ENCODE measurements at places on chromosomes 13 and 19.

DNA sequence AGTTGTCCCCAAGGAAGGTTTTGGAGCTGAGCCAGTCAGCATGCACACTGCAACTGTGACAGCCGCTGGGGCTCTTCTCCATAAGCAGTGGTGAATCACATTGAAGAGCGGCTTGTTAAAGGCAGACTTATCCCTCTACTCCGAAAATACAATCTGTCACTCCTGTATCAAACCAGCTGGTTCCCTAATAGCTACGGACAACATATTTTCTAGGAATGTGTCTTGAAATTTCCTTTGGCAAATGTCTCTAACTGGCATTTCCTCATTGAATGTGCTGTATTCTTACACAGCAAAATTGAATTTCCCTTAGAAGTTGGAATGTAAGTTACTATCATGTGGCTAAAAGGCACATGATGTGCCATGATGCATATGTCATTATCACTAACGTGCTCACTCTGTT lies 104.0 kb upstream of the GPR12 start:
- no peak for DNase-seq
- H3K27ac ChIP-seq: no peak overlapping the region
- no peak overlapping the region for H3K4me3 ChIP-seq
- no peaks in the 10 kb centered on the region for H3K4me1 ChIP-seq

DNA sequence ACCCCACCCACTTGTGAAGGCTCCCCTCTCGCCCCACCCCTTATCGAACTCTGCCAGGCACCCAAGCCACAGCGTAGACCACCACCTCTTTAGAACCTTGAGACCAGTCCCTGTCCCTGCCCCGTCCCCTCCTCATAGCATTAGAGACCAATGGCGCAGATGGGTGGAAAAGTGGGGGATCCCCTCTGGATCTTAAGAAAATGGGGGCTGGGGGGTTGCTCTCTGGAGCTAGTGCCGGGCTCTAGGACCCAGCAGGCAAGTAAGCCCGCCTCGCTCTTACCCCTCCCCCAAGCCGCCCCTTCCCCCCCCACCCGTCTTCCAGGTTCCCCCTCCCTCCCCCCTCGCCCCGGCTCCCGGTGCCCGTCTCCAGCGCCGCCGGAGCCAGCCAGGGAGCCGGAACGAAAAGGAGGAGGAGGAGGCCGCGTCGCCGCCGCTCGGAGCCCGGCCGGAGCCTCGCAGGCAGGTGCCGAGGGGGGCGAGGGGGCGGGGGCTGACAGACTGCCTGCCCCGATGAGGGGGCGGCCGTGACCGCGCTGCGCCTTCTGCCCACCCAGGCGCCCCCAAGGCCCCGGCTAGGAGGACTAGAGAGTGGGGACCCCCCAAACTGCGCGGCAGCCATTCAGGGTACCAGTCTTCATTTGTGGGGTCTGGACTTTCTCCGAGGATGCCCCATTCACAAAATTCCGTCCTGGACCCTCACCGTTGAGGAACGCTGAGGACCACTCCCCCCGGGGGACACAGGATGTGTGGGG lies at the start of gene SPRED3:
SPRED3 (plus strand) TSS at position 349 of the 752 bp plus-strand sequence. CDS start 1,606 bp downstream, outside the sequence.
- DNase-seq: no peak
- H3K27ac ChIP-seq: peak within 1 kb of the TSS; percentile 44
- peak within 1 kb of the TSS; percentile 70 for H3K4me3 ChIP-seq

DNA sequence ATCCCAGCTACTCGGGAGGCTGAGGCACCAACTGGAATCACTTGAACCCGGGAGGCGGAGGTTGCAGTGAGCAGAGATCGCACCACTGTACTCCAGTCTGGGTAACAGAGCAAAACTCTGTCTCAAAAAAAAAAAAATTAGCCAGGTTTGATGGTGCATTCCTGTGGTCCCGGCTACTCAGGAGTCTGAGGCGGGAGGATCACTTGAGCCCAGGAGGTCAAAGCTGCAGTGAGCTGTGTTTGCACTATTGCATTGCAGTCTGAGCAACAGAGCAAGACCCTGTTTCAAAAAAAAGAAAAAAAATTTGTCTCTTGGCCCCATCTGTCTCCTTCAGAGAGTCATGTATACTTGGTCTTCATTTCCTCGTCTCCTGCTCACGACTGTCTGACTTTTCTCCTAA lies 1.6 kb downstream of the CCDC97 start:
- H3K36me3 ChIP-seq: peaks cover 43% of the 10 kb centered on the region
- DNase-seq: no peak
- no peaks in the 10 kb centered on the region for H3K27me3 ChIP-seq
- peak overlapping the region; percentile 48 for H3K27ac ChIP-seq
- peaks cover 59% of the 10 kb centered on the region for H3K4me1 ChIP-seq

DNA sequence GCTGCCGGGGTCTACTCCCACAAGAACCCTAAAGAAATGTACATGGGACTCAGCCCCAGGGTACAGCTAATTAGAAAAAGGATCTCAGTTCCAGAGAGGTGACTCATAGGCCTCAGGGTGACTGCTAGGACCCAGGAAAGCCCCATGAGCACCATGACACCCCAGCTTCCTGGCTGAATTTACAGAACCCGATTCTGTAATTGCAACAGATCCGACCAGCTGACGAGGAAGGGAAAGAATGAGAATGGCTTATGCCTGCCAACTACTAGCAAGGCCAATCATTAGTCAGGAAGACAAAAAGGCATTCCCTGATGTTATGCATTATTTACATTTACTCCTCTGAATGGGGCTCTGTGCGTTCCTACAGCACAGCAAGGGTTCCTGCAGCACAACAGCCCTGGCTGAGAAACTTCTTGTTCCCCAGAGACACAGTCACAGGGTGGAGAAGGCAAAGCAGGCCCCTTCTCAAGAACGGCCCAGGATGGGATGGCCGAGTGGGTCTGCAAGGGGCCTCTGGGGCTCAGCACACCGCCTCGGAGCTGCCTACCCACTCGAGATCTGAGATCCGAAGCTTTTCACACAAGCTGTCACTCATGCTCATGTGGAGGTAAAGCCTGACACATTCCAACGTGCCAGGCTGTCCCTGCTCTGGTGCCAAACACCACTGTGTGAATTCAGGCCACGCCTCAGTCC lies 27.2 kb downstream of the PBX4 start:
- peak overlapping the region; percentile 16 for H3K4me3 ChIP-seq
- H3K36me3 ChIP-seq: peaks cover 51% of the 10 kb centered on the region
- no peaks in the 10 kb centered on the region for H3K27me3 ChIP-seq
- H3K4me1 ChIP-seq: peaks cover 70% of the 10 kb centered on the region
- H3K27ac ChIP-seq: peak overlapping the region; percentile 92

DNA sequence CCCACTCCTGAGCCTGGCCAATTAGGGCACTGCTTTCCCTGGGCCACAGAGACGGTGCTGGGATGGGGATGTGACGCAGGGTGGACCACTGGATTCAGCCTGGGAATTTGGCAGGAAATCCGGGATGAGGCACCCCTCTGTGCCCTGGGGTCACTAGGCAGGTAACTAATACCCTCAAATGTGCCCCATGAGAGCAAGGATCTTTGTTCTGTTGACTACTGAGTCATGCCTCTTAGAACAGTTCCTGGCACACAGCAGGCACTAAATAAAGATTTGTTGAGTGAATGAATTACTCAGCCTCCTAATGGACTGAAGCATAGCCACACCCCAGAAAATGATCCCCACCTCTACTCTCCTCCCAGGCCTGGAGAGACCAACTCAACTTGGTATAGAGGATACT lies 15.9 kb downstream of the OPA3 start:
- DNase-seq: no peak
- H3K27ac ChIP-seq: no peak overlapping the region
- no peak overlapping the region for H3K4me3 ChIP-seq
- no peaks in the 10 kb centered on the region for H3K36me3 ChIP-seq
- peaks cover 3% of the 10 kb centered on the region for H3K4me1 ChIP-seq
- H3K27me3 ChIP-seq: no peaks in the 10 kb centered on the region

DNA sequence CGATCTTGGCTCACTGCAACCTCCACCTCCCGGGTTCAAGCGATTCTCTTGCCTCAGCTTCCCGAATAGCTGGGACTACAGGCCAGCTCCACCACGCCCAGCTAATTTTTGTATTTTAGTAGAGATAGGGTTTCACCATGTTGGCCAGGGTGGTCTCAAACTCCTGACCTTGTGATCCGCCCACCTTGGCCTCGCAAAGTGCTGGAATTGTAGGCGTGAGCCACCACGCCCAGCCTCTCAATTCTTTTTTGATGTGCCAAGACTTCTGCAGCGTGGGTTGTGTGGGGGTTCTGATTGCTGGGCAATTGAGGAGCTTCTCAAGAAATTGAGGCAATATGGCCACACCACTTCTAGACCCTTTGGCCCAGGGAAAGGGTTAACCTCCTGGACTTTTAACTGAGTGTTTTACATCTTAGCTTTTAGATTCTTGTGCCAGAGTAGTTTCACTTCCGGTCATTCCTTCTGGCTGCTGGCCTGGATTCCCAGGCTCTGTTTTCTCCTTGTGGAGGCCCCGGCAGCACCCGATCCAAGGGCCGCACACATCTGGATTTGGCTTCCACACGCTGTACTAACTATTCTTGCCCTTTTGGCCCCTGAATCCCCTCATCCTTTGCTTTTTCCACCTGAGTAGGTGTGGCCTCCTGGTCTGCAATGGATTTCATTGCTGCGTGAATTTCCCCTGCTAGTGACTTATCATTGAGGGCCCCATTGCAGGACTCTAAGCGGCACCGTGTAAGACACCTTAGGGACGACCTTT lies 14.7 kb downstream of the SMARCA4 start:
- peaks cover 24% of the 10 kb centered on the region for H3K4me1 ChIP-seq
- H3K27me3 ChIP-seq: no peaks in the 10 kb centered on the region
- H3K4me3 ChIP-seq: no peak overlapping the region
- no peak overlapping the region for H3K27ac ChIP-seq

GRCh38 chr13:95099541-95099940 lies 201.7 kb downstream of the ABCC4 start:
- H3K36me3 ChIP-seq: peaks cover 23% of the 10 kb centered on the region
- H3K27me3 ChIP-seq: no peaks in the 10 kb centered on the region
- H3K4me3 ChIP-seq: no peak overlapping the region
- DNase-seq: no peak
- peaks cover 8% of the 10 kb centered on the region for H3K4me1 ChIP-seq

GRCh38 chr19:16536130-16536529 lies 6.1 kb downstream of the CHERP start:
- no peak overlapping the region for H3K4me3 ChIP-seq
- peaks cover 53% of the 10 kb centered on the region for H3K36me3 ChIP-seq
- no peak overlapping the region for H3K27ac ChIP-seq
- peaks cover 24% of the 10 kb centered on the region for H3K4me1 ChIP-seq
- no peak for DNase-seq

- peaks cover 42% of the 10 kb centered on the region for H3K4me1 ChIP-seq
- no peak overlapping the region for H3K27ac ChIP-seq
- H3K27me3 ChIP-seq: peaks cover 11% of the 10 kb centered on the region
- H3K36me3 ChIP-seq: peaks cover 4% of the 10 kb centered on the region
- H3K4me3 ChIP-seq: peak overlapping the region; percentile 12
Observed at GRCh38 chr19:32672841-32673240, 2.1 kb downstream of the ANKRD27 start.

GRCh38 chr13:36251526-36251925 lies 37.2 kb upstream of the SOHLH2 start:
- H3K27me3 ChIP-seq: no peaks in the 10 kb centered on the region
- DNase-seq: no peak
- H3K36me3 ChIP-seq: no peaks in the 10 kb centered on the region

- no peaks in the 10 kb centered on the region for H3K27me3 ChIP-seq
- H3K36me3 ChIP-seq: no peaks in the 10 kb centered on the region
- DNase-seq: no peak
- no peak overlapping the region for H3K4me3 ChIP-seq
Observed at GRCh38 chr13:104979281-104980030, 1556.0 kb downstream of the EFNB2 start.

- no peak for DNase-seq
- no peak overlapping the region for H3K4me3 ChIP-seq
- no peaks in the 10 kb centered on the region for H3K36me3 ChIP-seq
- no peaks in the 10 kb centered on the region for H3K4me1 ChIP-seq
- H3K27me3 ChIP-seq: no peaks in the 10 kb centered on the region
- H3K27ac ChIP-seq: no peak overlapping the region
Observed at GRCh38 chr13:105915146-105915850, 620.2 kb downstream of the EFNB2 start.

- no peaks in the 10 kb centered on the region for H3K36me3 ChIP-seq
- no peak for DNase-seq
- no peaks in the 10 kb centered on the region for H3K4me1 ChIP-seq
- no peak overlapping the region for H3K27ac ChIP-seq
- H3K27me3 ChIP-seq: no peaks in the 10 kb centered on the region
Observed at GRCh38 chr13:62626771-62627170, 1211.1 kb upstream of the PCDH20 start.

DNA sequence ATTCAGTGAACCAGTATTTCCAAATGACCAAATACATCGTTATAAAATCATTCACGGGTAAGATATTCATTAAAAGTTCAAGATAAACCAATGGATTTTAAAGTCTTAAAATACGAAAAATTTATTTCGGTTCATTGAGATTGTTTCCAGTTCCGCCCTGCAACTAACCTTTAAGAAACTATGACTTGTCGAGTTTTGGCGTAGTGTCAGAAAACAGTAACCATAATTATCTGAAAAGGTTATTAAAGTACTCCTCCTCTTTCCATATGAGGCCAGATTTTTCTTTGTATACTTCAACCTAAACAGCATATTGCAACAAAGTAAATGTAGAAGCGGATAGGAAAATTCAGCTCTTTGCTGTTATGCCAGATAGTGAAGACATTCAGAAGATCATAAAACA lies 26.1 kb downstream of the LPAR6 start:
- DNase-seq: no peak
- peaks cover 12% of the 10 kb centered on the region for H3K4me1 ChIP-seq
- no peaks in the 10 kb centered on the region for H3K27me3 ChIP-seq
- no peak overlapping the region for H3K4me3 ChIP-seq
- H3K27ac ChIP-seq: no peak overlapping the region
- H3K36me3 ChIP-seq: peaks cover 51% of the 10 kb centered on the region

DNA sequence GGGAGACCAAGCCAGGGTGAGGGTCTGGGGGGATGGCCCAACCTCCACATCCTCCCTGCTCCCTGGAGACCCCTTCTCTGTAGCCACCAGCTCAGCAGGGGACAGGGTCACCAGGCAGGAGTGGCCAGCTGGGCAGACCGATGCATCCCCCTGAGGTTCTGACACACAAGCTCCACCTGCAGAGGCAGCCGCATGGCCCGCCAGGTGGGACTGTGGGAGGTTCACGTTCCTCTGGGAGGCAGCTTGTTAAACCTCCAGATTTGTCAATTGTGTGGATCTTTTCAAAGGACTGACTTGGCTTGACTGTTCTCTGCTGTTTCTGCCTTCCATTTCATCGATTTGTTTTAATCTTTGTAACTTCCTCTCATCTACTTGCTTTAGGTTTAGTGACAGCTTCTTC lies 8.1 kb downstream of the POLRMT start:
- no peak for DNase-seq
- no peaks in the 10 kb centered on the region for H3K27me3 ChIP-seq
- H3K4me3 ChIP-seq: no peak overlapping the region
- H3K36me3 ChIP-seq: peaks cover 14% of the 10 kb centered on the region
- peaks cover 5% of the 10 kb centered on the region for H3K4me1 ChIP-seq

DNA sequence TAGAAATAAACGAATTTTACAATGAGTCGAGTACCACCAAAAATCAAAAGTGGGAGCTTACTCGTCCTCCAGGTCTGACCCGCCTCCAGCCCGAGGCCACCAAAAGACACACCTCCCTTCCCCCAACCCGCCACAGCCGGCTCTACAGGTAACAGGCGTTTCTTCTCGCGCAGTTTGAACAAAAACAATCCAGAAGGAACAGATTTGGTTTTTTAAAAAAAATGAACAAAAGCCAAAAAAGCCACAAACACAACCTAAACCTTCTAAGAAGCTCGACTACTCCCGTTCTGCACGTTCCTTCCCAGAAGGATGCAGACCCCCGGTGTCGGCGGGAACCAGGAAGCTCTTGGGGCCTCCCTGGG lies 671 bp downstream of the ZDHHC20 start:
- no peaks in the 10 kb centered on the region for H3K27me3 ChIP-seq
- DNase-seq: peak; percentile 78
- peaks cover 14% of the 10 kb centered on the region for H3K36me3 ChIP-seq
- peaks cover 35% of the 10 kb centered on the region for H3K4me1 ChIP-seq
- peak overlapping the region; percentile 90 for H3K27ac ChIP-seq
- peak overlapping the region; percentile 89 for H3K4me3 ChIP-seq
